ENCODE measurements at places on chromosomes 2 and 18. TPM values are rescaled to one million over a fixed set of nuclear protein-coding genes. Genes with fewer than 3 reads are reported as not detected.

Gene NOSTRIN
- total RNA-seq, result 7.2 TPM

Gene VIL1
- not detected for total RNA-seq

Gene HOXD10
- not detected for total RNA-seq

Gene SERPINB7
- total RNA-seq, result not detected

Gene ST6GAL2
- total RNA-seq, result 140 TPM

Gene ZAP70
- 1.9 TPM for total RNA-seq

Gene CCDC148
- total RNA-seq, result 15.7 TPM

Gene MAP3K19
- 1.6 TPM for total RNA-seq

Gene RAD51AP2
- total RNA-seq, result 0.94 TPM

All from parietal lobe (tissue), 2 donors.